T-helper 17 cell (primary cell): ENCODE measurements at places on chromosomes 12 and 14.

DNA sequence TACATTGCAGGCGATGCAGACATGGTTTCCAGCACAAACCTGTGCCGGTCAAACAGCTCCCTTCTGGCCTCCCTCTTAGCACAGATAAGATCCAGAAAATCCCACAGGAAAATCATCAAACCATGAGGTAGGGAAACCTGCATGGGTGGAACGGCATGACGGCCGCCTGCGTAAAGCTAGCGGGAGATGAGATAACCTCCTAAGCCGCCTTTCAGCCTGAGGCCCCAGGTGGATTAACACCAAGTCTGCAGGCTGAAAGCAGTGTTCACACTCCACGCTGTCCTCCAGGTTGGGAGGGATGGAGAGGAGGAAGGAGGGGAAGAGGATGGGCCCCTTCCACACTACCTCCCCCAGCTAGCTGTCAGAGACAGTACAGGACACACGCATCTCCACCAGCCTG, 63.8 kb downstream of the TSPAN11 start:
- no peak for DNase-seq

DNA sequence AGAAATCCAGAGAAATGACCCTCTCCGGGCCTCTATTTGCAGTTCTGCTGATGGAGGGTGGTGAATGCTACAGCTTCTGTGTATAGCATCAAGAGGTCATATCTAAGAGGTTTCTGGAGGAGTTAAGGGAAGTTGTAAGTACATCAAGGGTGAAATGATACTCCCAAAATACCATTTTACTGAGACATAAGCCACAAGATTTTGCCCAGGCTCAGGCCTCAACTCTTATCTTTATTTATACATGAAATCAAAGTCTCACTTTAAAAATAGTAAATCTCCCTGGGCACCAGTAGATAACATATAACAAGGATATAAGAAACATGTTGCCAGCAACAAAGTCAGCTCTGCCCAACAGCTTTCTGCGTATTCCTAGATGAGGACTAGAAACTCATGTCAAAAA, 40.4 kb downstream of the NIN start:
- DNase-seq, result no peak

DNA sequence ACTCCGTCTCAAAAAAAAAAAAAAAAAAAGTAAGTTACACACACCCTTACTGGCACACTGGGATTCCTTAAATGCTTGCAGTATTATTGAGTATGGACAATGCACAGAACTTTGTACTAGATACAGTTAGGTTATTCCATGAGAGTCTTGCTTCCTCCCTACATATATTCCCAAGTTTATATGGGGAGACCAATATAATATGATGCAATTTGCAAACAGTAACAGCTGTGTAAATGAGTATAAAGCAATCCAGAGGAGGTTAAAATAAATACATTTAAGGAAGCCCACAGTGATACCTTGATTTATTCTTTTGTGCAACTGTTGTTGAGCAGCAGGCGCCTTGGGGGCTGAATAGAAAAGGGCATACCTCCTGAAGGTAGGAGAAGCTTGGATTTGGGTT, 26.6 kb downstream of the RASSF3 start:
- DNase-seq, result no peak

DNA sequence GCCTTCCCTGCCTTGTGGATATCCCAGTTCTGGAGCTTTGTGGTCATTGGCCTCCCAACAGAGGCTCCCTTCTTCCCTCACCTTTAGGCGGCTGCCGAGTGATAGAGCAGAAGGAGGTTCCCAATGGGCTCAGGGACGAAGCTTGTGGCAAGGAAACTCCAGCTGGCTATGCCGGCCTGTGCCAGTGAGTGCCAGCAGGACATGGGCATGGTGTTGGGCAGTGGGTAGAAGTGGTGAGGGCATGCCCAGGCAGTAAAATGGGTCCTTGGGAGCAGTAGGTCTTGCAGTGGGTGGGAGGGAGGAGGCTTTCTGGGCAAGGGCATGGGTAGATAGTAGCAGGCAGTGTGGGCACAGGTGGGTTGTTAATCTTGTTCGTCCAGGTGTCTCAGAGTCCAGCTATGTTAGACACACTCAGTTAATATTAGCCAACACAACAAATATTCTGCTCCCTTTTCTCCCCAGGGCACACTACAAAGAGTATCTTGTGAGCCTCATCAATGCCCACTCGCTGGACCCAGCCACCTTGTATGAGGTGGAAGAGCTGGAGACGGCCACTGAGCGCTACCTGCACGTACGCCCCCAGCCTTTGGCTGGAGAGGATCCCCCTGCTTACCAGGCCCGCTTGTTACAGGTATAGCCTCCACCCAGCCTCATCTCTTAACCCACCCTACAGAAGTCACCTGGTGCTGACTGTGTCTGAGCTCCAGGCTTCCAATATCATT, 1.1 kb upstream of the IRF9 start:
- no peak for DNase-seq

DNA sequence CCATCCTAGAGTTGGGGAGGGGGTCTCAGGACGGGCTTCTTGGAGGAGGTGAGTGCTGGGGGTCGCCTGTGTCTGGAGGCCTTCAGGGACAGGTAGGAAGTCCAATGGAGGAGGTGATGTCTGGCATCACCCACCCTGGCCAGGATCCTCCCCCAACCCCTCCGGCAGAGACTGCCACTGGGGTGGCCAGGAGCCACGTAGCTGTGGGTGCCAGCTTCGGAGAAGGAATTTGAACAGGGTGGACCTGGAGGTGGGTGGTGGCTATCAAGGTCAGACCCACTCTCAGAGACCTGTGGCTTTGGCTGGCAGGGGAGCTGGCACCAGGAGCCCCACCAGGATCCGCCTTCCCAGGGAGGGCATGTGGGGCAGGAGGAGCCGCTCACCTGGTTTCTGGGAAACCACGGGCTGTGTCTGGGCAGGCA, 9.1 kb downstream of the CEP170B start:
- DNase-seq, result no peak

GRCh38 chr14:105307052-105307727, 6.4 kb upstream of the BRF1 start:
- no peak for DNase-seq

GRCh38 chr12:93109551-93110203, 180.6 kb upstream of the EEA1 start:
- DNase-seq, result no peak

GRCh38 chr12:52338241-52338960, 17.2 kb upstream of the KRT83 start:
- DNase-seq, result no peak

GRCh38 chr12:114166362-114166761, 200.2 kb upstream of the RBM19 start:
- no peak for DNase-seq

- DNase-seq, result no peak
These were observed 60.7 kb upstream of the BDKRB2 start for GRCh38 chr14:96143906-96144305.

- DNase-seq, result no peak
These were observed 1337.4 kb downstream of the FSCB start for GRCh38 chr14:43169722-43170121.

- DNase-seq, result no peak
These were observed 178.1 kb upstream of the ARHGAP5 start for GRCh38 chr14:31898838-31899528.

GRCh38 chr14:94691660-94692034, 78.3 kb downstream of the GSC start:
- no peak for DNase-seq

GRCh38 chr12:11741434-11742092, 92.1 kb downstream of the ETV6 start:
- DNase-seq, result no peak

GRCh38 chr12:69254862-69255261, 15.5 kb downstream of the CPSF6 start:
- DNase-seq, result no peak

- DNase-seq, result no peak
These were observed 14.5 kb downstream of the KRAS start for GRCh38 chr12:25236190-25236589.

DNA sequence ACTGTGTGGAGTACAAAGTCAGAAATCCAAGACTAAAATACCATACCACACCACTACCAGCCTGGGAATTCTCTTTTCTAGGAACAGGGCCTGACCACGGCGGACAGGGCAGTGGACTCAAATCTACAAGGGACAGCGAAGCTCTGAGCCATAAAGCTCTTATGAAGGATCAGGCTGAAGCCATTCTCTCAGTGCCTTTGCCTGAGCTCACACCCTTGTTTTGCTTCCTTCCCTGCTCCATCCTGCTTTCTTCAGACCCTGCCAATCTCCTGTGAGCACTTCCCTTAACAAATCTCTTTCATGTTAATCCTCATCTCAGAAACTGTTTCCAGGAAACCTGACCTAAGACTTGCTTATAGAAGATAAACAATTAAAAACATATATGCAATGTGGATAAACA, 398.5 kb downstream of the MDGA2 start:
- DNase-seq, result no peak

- no peak for DNase-seq
These were observed 106.2 kb upstream of the RPH3A start for GRCh38 chr12:112685321-112685720.

GRCh38 chr14:73752297-73752992, 38.3 kb upstream of the PNMA1 start:
- no peak for DNase-seq

- DNase-seq, result no peak
These were observed 27.0 kb upstream of the HIGD1C start for GRCh38 chr12:50925342-50925651.

DNA sequence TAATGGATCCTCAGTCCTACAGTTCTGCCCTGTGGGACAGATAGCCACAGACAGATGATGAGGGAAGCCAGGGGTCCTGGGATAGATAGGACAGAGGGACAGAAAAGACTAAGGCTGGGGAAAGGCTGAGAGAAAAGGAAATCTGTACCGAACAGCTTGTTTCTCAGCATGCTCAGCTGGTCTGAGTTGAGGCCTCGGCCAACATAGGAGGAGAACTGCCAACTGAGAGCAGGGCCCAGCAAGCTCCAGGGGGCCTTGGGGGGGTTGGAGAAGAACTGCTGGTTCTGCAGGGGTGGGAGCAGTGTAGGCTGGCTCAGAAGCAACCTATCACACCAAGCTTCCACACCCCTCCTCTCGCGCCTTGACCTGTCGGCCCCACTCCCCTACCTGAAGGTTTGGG, 10.1 kb downstream of the IL23A start:
- DNase-seq, result no peak

DNA sequence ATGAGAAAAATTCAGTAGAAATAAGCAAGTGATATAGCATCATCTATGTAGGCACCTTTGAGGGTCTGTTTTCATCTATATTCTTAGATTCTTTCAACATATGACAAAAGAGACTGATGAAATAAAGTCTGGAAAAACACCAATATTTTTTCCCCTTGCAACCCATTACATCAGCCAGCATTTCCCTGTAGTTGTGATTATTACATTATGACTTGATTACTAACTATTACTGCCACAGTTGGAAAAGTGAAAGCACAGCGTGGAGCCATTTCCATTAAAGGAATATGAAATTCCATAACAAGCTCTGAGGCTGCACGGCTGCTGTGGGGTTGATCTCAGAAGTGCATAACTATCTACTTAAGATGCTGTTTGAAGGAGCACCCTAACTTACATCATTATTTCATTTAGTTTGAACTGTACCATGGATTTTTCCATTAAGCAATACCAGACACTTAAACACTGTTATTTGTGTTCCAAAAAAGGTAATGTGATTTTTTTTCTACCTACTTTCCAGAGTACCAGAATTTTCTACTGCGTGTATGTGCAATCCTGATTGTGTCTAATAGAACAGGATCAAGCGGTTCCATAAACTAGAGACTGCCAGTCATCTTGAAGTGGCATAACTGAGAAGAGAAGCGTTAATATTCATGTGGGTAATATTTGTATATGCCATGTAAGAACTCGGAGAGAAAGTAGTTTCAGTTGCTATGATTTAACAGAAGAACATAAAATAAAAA, 405.5 kb downstream of the MDGA2 start:
- no peak for DNase-seq

DNA sequence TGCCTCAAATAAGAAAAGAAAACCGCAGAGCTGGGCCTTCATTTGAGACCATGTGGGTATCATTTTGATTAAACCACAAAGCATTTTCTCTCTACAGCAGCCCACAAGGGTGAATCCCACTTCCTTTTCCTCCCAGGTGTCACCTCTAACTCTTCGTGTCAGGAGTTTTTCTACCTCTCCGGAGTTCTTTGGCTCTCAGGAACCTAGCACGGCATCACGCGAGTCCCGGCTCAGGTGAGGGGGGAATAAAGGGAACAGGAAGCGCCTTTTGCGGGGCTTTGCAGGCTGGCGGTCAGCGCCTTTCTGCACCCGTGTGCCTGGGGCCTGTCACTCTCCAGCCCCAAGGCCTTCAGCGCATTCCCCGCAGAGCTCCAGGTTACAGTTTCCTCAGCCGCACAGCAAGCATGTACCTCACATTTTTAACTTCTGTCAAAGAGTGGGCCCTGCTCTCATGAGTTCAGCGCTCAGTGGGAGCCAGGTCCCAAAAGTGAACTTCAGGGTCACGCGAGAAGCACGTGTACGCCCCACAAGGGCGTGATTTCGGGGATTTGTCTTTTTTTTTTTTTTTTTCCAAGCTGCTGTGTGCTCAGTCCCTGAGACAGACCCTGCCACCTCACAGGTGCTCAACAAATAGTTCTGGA, 740 bp upstream of the PRPF40B start:
- DNase-seq, result peak; percentile 38

- no peak for DNase-seq
These were observed 10.8 kb downstream of the C14orf132 start for GRCh38 chr14:96049932-96050331.

- no peak for DNase-seq
These were observed 210.7 kb downstream of the PPM1H start for GRCh38 chr12:62724285-62724684.

- DNase-seq, result no peak
These were observed 164.7 kb downstream of the SSPN start for GRCh38 chr12:26360062-26360461.

DNA sequence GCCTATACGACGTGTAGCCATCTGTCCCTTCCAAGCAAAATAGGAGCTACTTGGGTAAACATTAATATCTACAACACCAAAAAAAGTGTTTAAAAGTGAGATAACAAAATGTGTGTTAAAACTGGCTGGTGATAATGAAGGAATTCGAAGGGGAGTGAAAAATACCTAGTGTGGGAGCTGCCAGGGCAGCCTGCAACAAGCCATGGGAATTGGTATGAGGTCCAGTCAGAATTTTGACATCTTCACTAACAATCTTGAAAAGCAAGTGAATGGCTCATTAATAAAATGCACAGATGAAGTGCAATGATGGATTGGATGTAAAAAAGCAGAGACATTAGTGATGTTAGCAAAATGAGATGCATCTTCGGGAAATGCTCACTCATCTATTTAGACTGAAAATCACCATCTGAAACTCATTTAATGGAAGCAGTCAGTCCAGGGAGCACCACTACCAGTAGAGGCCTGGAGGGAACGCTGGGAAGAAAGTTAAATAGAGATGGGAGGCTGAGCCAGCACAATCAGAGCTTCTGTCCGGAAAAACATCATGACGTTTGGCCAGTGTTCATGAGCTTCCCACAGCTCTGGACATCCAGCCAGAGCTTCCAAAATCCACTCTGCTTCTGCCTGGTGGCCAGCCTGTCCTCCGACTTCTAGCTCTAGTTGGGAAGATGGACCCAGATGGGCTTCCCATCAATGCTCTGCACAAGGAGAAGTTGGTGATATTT, 405.0 kb upstream of the TMTC1 start:
- DNase-seq, result no peak

DNA sequence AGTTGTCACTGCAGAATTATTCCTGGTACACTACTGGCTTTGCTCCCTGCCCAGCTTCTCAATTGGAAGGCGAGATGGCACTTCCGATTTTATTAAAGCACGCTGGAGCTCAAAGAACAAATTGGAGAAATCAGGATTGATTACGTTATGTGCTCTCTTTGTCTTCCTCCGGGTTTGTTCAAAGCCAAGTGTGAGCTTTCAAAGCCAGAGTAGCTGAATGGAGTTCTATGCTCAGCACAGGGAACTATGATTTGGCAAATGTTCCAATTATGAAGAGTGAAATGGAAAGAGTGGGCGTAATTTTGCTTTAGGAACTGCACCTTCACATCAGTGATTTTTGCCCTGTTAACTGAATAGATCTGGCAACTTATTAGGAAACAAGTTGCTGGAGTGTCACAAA, 72.4 kb downstream of the FLRT2 start:
- DNase-seq, result no peak
